ENCODE measurements at places on chromosomes 11 and 22.
A peak's percentile ranks its signal among the peaks of the same experiment; 100 is the strongest.

DNA sequence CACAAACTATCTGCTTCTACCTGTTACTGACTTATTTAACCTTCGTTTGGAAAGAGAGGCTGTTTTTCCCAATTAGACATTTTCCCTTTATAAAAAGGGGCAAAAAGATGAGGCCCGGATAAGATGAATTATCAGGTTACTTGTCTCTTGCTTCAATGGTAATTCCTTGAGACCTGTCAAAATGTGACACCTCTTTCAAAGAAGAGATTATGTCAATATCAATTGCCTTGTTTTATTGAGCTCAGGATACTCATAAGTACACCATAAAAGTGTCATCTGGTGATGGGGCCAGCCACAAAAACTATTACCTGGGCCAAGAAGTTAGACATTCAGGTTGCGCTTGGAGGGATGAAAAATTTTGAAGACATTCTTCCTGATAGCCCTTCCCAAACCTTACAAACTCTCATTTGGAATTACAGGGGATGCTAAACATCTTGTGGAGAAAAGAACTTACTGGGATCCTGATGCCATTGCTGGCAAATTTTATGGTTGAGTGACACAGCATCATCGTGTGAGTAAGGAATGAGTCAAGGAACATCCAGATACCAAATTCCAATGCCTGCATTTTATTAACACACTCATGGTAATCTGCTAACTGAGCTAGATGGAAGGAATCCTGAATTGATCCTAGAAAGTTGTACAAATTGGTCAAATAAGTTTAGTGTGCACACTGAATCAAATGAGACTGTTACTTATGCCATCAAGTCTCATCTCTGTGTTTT is 1071.2 kb downstream of the LRRC4C start:
- DNase-seq: no peak

DNA sequence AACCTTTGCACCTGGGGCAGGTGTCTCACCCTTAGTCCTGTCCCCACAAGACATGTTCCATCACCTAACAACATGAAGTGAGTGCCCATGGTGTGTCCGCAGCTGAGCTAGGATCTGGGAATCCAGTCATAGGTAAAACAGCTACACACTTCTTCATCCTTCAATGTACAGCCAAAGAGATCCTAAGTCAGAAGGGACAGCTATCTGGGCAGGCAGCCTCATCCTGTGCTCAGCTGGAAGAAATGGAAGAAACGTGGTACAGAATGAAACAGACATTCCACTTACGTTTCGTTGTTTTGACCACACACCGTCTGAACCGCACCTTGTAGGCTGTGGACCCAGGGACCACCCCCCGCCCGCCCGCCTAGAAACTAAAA is 30.8 kb downstream of the PDGFB start:
- DNase-seq: no peak

DNA sequence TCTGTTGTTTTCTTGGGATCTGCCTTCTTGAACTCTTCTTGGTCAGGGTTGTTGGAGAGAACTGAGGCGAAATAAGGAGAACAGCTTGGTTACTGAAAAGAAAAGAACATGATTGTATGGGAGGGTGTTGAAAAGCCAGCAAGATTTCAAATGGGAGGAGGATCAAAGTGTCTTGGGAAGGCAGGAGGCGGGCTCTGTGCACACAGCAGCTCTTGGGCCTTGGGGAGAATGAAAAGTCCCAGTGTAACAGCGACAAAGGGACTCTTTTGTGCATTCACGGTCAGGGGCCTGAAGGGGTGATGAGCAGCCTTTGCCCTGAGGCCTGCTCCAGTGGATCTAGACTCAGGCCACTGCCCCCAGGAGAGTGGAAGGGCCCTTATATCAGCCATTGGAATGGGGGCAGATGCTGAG is 135.4 kb downstream of the ADAMTS15 start:
- DNase-seq: no peak

GRCh38 chr11:105183426-105183825 is 43.9 kb upstream of the CARD18 start:
- DNase-seq: no peak

GRCh38 chr11:74577181-74577580 is 15.2 kb upstream of the POLD3 start:
- DNase-seq: no peak

DNA sequence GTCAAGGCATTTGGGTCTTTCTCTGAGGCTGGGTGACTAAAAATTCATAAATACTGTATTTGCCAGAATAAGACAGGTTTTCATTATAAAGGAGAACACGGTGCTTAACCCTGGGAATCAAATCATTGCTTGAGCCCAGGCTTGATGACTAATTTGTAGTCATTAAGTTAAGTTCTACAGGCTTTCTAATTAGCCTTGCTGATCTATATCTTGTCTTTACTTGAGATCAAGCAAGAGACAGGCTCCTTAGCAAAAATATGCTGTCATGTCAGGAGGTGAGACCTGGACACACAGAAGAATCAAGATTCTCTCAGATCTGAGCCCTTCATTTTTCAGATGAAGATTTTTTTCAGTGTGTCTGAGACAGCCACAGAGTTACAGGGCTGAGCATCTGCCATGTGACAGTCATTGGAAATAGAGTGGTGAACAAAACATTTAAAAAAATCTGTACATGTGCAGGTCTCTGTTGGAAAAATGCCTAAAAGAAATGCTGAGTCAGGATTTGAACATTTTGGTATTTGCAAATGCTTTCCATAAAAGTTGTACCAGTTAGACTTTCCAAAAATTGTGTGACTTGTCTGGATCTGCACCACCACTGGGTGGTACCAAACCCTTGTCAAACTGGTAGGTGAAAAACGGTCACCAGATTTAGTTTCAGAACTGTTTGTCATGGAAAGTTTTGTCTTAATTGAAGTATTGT is 14.6 kb downstream of the ACAT1 start:
- no peak for DNase-seq

DNA sequence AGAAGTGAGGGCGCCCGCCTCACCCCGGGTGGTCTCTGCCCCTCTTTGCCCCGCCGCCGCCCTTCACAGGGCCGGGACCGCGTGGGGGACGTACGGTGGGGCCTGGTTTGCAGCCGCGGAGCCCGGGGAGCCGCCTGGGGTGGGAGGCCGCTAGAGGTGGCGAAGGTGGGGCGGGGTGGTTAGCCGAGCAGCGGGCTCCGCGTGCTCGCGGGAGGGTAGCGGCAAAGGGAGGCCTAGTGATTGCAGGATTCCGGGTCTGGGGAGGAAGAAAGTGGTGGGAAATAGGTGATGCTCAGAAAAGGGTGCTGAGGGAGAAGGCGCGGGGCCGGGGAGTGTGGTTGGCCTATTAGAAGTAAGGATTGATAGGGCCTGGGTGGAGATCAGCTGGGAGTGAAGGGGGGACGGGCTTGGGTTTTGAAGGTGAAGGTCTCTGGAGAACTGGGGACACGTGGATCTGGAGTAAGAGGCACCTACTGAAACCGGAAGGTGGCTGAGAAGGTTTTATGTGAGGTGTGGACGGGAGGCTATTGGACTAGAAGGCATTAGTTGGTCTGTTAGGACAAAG is 571 bp downstream of the FAR1 start:
- peak; percentile 50 for DNase-seq

DNA sequence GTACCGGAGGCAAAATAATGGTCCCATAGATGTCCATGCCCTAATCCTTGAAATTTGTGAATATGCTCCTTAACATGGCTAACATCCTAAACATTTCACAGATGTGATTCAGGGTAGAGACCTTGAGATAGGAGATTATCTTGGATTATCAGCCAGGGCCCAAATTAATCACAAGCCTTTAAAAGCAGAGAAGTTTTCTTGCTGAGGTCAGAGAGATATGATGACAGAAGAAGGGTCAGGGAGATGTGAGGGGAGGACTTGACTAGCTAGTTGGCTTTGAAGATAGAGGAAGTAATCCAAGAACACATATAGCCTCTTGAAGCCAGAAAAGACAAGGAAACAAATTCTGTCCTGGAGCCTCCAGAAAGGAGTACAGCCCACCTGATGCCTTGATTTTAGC is 19.1 kb upstream of the FDX1 start:
- no peak for DNase-seq

DNA sequence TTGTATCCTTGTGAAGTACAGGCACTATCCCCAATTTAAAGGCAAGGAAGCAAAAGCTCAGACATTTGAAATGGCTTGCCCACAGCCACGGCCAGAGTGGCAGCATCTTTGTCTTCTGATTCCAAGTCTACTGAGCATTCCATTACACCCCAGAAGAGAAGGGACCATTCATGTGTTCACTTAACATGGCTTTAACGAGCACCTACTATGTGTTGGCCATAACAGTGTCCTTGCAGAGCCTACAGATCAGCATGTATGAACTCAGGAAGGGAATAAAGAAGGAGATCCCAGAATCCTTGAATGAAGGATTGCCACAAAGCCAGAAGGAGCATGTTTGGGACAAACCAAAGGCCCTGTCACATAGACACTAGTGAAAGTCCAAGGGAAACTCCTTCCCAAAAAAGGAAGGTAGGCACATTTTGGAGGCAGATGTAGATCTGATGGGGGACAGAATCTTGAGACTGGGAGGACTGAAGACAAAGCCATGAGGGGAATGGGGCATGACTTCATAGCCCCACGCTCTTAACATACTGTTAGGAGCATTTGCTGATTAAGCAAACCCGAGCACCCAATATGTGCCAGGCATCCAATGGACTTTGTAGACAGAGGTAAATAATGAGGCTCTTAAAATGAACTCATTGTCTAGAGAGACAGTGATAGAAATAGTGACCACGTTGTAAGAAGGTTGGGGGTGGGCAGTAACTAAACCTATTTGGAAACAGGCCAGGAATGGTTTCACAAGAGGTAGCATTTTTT is 54.9 kb downstream of the P4HA3 start:
- no peak for DNase-seq

Data from NCI-H526 (cell line).